ENCODE measurements at places on chromosomes 4 and X. TPM values are rescaled to one million over a fixed set of nuclear protein-coding genes. Genes with fewer than 3 reads are reported as not detected.

Gene PSAPL1
- total RNA-seq, result not detected

Gene NSUN7
- 0.40 TPM for total RNA-seq

- DNase-seq, result no peak
These were observed 8.8 kb upstream of the TLL1 start for GRCh38 chr4:165864271-165864670.

- DNase-seq, result no peak
These were observed 729 bp downstream of the GSX2 start for GRCh38 chr4:54100595-54101189.

GRCh38 chrX:27598312-27598711 is 8.2 kb downstream of the DCAF8L2 start:
- DNase-seq, result peak; percentile 30

DNA sequence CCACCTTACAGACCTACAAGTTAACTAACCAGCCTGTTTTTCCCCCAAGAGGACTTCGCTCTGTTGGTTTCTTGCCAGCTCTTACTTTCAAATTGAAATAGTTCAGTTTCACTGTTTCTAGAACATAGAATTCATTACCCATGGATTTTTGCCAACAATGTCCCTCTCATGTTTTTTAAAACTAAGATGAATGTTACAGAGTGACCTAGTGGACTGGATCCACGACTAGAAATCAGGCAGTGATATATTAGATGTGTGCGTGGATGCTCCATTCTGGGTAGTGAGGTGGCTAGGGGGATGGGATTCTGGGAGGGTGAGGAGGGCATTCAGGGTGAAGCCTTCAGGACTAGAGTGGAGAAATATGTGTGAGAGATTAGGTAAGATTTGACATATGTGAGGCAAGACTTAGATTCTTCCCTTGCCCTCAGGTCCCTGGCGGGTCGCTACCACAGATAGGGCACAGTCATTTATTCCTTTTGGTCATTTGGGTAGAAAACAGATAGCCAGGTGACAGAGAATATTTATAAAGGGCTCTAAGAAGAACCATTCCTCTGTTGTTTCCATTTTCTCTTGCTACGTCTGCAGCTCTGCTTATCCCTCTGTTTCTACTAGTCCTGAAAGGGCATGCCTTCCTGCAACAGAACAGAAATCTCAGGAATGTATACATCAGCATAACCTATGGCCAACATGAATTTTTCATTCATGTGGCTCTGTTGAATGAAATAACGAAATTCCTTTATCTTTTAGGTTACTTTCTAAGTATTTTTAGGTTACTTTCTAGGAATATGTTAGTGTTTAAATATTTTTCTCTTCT is 15.4 kb upstream of the JADE1 start:
- no peak for DNase-seq

- no peak for DNase-seq
These were observed 179.4 kb downstream of the RBM46 start for GRCh38 chr4:154960476-154960875.

GRCh38 chr4:168882650-168883233 is 127.3 kb downstream of the CBR4 start:
- no peak for DNase-seq

- no peak for DNase-seq
These were observed 8.3 kb downstream of the BMP3 start for GRCh38 chr4:81038636-81039350.

- peak; percentile 18 for DNase-seq
These were observed at the start of gene CAPN6 for GRCh38 chrX:111270339-111270738. Gene CAPN6, minus strand, starts transcription at chrX:111270483. Its CDS starts 6,547 bp downstream, at chrX:111263936.

All from left ventricle myocardium superior (tissue), 1 donor.